ENCODE measurements at places on chromosomes 13 and 19.

DNA sequence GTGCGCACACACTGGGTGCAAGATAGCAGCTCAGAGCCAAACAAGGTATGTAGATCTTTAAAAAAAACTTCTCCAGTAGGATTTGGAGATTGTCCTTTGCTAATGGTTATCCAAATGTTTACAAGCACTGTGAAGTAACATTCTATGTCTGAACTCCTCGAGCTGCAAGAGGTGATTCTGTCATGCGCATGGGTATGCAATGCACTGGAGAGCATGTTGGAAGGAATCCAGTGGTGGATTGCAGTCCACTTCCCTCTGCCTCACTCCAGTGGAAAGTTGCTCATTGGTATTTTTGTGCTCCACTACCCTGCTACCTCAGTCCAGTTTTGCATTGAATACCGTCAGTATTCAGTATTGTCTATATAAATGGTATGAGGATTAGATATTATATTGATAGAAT lies 132.1 kb downstream of the ATP8A2 start:
- no peak for DNase-seq

- DNase-seq: no peak
These were observed 99.3 kb downstream of the ZNF536 start for GRCh38 chr19:30471441-30471840.

GRCh38 chr19:43700395-43701000 lies 15.4 kb upstream of the IRGC start:
- no peak for DNase-seq

DNA sequence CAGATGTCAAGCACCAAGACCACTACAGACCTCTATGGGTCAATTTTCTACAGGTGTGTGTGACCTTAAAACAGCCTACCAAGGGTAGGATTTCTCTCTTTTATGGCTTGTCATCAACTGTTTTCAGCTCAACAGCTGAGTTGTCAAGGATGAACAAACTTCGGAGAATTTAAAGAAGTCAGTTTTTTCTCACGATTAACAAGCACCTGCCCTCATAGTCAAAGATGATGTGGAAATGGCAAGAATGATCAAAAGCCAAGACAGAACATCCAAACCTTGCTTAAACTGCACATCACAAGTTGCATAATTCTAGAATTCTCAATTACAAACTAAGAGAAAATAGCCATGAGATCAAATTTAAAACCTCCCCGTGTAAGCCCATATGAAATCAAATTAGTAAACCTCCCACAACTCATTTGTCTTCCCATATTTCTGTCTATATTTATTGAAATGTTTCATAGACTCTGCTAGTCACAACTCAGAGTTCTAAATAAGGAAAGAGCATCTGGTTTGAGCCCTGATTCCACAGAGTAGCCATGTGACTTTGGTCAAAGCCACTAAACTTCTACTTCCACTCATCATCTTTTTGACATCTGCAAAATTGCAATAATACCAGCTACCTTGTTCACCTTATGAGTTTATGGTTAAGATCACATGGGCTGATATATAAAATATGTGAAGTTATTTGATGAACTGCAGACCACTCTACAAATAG lies 521.5 kb upstream of the HTR2A start:
- no peak for DNase-seq

GRCh38 chr19:54630782-54631181 lies 498 bp downstream of the LILRB1 start:
- no peak for DNase-seq

GRCh38 chr13:85313761-85314503 lies 485.3 kb downstream of the SLITRK6 start:
- DNase-seq: no peak

DNA sequence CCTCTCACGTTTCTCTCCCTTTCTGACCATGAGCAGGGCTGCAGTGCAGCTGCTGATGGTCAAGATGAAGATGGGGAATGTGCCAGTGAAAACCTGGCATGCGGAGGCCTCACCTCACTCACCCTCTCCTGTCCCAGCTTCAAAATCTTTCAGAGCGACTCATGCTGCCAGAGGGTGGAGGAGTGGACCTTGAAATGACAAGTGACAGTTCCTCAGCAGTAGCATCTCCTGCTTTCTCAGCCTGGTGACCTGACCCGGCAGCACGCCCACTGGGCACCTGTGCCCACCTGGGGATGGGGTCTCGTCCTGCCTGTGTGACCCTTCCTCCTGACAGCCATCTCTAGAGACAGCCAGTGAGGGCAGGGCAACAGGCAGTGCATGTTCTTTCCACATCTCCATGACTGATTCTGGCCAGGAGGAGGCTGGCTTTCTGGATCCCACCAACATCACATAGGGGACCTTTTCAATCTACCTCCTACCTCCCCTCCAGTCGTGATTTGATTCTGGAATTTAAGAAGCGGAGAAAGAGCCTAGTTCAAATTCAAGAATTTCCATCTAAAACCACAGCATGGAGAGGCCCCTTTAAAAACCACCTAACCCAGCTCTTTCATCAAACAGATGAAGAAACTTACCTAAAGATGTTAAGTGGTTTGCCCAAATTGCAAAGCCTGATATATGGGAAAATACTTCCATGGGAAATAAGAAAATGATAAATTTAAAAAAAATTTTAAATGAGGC lies 45.8 kb downstream of the RFX2 start:
- no peak for DNase-seq

GRCh38 chr13:44329909-44330545 lies 43.6 kb upstream of the SERP2 start:
- DNase-seq: no peak

DNA sequence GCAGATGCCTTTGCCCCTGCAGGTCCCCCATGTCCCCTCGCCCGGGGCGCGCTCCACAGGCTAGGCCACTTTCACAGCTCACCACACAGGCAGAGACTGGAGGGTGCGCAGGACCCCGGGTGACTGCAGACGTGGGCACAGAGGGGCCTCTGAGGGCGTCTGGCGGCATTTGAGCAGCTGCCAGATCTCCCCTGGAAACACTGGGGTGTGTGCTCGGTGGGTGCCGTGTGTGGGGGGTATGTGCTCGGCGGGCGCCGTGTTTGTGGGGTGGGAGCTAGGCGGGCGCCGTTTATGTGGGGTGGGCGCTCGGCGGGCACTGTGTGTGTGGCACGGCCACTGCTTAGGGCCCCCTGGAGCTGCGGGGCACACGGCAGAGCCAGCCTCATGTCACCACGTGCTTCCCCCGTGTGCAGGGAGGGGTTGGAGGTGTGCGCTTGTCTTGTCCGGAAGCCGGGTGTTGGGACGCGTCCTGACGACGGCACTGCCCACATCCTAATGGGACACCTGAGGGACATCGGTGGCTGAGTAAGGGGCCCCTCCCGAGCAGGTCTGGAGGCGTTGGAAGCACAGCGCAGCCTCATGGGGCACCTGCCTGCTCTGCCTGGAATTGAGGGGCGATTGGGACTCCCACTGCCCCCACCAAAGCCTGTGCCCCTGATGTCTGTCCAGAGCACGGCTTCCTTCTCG lies 16.7 kb downstream of the CSNK1G2 start:
- DNase-seq: no peak

DNA sequence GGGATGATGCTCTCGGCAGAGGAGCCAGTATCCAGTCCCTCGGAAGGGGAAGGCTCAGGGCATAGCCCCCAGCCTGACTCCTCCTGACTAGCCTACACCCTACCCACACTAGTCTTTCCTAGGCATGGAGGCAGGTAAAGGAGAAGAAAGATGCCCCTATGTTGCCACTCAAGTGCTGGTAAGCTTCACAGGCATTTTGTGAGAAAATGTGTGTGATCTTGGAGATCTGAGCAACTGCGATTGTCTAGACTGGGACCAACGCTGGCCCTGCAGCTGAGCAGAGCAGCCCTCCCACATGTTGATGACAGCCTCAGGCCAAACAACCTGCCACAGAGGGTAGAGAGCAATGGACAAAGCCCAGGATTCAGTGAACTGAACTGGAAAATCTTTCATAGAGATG lies 11.7 kb upstream of the ATP12A start:
- no peak for DNase-seq

DNA sequence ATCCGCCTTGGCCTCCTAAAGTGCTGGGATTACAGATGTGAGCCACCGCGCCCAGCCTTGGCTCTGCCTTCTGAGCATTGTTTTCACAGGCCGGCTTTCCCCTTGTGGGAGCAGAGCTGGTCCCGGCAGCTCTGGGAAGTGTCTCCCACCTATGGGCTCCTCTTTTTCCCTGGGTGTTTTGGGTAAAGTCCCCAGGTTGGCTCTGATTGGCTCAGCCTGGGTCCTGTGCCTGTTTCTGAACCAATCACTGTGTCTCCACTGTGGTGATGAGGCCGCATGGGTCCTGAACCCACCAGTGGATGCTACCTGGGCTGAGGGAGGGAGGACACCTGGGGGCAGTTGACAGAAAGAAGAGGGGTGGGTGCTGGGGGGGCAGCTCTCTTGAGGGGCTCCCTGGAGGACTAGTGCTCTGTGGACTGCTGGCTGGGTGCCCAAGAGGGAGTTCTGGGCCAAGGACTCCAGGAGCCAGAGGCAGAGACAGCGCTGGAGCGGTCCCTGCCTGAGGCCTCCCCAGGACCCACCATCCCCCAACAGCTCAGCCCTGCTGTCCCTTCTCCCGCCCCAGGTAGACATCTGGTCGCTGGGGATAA lies 19.6 kb upstream of the NCCRP1 start:
- no peak for DNase-seq

- DNase-seq: no peak
These were observed 14.2 kb downstream of the DPF1 start for GRCh38 chr19:38209671-38210457.

GRCh38 chr13:20891034-20891433 lies 11.5 kb downstream of the XPO4 start:
- DNase-seq: no peak

- no peak for DNase-seq
These were observed 14.2 kb upstream of the LILRB1 start for GRCh38 chr19:54616057-54616456.

DNA sequence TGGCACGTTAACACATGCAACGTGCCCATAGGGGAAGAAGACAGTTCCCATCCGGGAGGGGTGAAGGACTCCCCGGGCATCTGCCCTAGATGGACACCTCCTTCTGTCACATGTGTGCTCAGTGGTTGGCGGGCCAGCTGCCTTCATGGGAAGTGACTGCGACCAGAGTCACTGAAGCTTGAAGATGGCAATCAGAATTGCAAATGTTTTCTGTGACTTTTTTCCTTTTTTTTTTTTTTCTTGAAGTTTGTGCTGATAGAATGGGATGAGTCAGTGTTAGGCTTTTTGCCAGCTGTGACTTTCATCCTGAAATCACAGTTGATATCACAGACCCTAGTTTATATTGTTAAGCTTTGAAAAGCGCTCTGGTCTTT lies 109.2 kb upstream of the MCF2L start:
- no peak for DNase-seq

DNA sequence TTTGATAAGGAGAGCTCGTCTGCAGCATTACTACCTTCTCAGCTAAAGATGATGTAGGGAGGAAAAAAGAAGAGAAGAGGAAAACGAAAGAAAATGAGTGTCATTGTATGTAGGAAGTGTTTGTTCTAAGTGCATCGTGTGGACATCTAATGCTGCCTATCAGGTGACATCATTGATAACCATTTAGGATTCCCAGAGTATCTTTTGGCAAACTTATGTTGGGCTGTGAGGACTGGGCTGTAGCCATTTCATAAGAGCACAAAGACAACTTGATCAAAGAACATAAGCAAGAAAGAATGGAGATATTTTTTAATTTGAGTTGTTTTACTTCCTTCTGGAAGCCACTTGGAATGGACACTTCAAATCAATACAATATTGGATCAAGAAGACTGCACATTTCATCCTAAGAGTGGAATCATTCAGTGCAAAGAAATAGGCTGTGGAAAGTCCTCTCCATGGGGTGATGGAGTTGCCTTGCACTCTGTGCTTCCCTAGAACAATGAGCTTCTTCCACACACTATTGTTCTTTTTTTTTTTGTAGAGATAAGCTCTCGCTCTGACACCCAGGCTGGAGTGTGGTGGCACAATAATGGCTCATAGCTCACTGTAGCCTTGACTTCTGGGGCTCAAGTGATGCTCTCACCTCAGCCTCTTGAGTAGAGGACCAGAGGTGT lies 52.4 kb upstream of the UBL3 start:
- no peak for DNase-seq

DNA sequence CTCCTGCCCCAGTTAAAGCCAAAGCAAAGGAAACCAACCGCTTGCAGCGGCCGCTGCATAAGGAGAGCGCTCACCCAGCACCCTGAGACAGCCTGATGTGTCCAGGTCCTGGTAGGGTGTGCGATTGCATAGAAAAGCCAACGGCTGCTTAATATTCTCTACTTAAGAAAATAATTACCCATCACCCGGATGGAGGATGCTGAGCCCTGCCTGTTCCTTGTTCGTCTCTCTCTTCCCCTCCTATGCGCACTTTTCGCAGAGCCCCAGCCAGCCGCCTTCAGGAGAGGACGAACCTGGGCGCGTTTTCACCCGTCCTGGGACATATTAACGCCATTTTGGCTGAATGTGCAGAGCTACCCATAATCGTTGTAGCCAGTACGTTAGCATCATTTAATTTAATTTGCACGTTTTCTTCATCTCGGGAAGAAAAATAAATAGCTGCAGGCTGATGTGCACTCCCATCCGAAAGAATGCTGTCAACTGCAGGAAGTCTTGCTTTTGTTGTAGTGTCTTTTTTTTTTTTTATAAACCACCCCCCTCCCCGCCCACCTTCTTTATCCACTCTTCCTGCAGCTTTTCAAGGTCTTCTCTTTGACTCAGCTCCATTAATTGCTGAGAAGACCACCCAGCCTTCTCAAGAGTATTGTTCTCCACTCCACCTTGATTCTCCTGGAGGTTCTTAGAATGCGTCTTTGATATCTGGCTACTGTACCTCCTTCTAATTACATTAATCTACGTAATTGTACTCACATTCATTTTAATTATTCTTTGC lies 214.5 kb downstream of the TEX29 start:
- DNase-seq: no peak

- DNase-seq: peak; percentile 33
These were observed 10.3 kb downstream of the CELF5 start for GRCh38 chr19:3234800-3235199.

- DNase-seq: no peak
These were observed 465.1 kb upstream of the PCDH20 start for GRCh38 chr13:61880578-61881283.

DNA sequence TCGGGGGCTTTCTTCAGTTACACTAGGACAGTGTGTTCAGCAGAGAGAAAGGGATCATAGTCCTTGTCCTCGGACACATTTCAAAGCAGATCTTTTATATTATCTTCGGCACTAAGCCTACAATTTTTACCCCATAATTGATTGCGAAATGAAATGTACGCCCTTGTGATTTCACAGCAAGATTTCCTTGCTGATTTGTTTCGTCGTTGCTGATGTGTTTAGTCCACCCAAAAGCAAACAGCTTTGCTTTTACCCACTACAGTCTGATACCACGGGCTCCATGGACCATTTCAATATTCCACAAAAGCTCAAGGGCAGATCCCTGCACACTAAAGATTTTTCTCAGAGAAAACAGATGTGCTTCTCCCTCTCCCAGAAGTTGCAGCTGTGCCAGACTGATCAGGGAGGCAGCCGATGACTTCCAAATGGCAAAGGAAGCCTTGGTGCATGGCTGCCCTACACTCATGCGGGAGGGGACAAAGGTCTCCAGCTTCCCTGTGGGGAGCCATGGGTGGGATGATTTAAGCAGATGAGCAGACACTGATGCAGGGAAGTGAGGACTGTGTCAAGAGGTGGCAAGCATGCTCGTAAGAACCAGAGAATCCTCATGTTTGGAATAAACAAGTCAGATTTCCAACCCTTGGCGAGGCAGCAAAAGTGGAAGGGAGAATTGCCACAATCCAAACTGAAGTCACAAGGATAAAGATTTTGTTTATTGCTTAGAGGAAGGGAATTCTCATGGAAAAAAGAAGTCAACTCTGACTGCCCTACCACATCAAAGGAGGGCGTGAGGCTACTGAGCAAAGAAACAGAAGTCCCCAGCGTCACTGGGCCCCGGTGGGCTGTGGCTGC lies 81.1 kb downstream of the STK24 start:
- no peak for DNase-seq

- no peak for DNase-seq
These were observed 327.2 kb upstream of the TSHZ3 start for GRCh38 chr19:31676271-31677004.

Measured in stimulated activated CD8-positive, alpha-beta memory T cell treated with anti-CD3 and anti-CD28 coated beads, Interleukin-2, amount 100 ng/mL, for 48 hours (primary cell).